Mesenteric fat pad (tissue), 1 donor: ENCODE measurements at places on chromosomes 11 and 22. TPM values are rescaled to one million over a fixed set of nuclear protein-coding genes. Genes with fewer than 3 reads are reported as not detected.

Gene SLC25A22
- total RNA-seq = 26.3 TPM

Gene TOP3B
- total RNA-seq = 18.4 TPM

Gene FGF19
- not detected for total RNA-seq

- no peak for DNase-seq
Observed at GRCh38 chr11:68214173-68215086, 1.3 kb upstream of the KMT5B start.

DNA sequence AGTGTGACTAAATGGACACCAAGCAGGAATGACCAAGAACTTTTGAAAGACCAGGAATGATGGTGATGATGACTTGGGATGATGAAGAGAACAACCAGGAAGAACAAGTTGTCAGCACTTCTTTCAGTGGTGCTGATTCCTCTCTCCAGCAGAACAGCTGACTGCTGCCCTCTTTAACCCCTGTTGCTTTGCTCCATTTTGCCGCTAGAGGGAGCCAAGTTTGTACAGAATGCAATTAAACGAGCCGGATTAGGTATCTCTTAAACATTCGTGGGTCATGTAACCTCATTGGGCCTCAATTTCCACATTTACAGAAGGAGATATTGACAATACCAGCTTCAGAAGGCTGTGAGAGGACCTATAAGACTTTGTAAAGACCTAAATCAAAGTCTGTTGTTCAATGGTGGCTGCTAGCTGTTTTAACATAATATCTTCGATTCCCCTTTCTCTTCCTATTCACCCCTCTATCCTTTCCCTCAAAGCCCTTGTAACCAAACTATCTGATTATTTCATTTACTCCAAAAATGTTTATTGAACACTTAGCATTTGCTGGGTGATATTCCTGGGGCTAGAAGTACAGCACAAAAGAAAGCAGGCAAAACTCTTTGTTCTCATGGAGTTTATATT lies 1.9 kb downstream of the OR4S1 start:
- DNase-seq = no peak

- no peak for DNase-seq
Observed at GRCh38 chr11:64114231-64114630, 51.7 kb downstream of the MACROD1 start.

GRCh38 chr11:44873537-44873936 lies 77.1 kb downstream of the TP53I11 start:
- DNase-seq = no peak

GRCh38 chr11:74138572-74138971 lies 32.2 kb downstream of the C2CD3 start:
- DNase-seq = no peak
